ENCODE measurements at places on chromosomes 1 and 21. TPM values are rescaled to one million over a fixed set of nuclear protein-coding genes. Genes with fewer than 3 reads are reported as not detected.

Gene NIT1
- 40.7 TPM for polyA plus RNA-seq

Gene PRAMEF5
- not detected for polyA plus RNA-seq

Gene IFNGR2
- polyA plus RNA-seq = 75.6 TPM

Gene KRTCAP2
- polyA plus RNA-seq = 111 TPM

Gene KCNE2
- 0.80 TPM for polyA plus RNA-seq

Gene OXCT2
- 0.26 TPM for polyA plus RNA-seq

DNA sequence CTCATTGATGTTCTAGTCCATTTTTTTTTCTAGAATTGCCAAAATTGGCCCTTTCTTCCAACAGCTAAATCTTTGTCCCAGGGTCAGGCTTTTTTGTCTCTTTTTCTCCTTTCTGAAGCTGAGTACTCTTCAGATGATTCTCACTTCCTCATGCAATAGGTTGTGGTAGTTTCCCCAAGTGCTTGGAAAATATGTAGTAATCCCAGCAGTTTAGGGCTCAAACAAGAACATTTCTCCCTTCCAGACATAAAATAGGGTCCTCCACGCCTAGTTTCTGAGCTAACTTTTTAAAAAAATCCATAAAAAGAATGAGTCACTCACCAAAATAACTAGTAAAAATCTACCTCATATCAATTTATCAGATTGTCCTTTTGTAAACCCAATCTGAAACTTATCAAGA lies 10.0 kb upstream of the MCOLN3 start:
- no peak for DNase-seq

GRCh38 chr1:88646476-88647248 lies 37.4 kb upstream of the PKN2 start:
- DNase-seq = peak; percentile 32

DNA sequence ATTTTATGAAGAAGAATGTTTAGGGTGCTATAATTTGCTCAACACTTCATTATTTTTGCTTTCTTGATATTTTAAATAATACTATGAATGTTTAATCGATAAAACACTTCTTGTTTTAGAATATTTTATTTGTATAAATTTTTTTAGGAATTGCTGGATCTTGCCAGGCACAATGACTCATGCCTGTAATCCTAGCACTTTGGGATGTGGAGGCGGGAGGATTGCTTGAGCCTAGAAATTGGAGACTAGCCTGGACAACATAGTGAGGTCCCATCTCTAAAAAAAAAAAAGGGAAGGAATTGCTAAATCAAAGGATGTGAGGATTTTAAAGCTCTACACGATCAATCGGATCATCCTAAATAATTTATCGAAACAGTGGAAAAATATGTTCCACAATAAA lies 17.6 kb downstream of the RNF11 start:
- no peak for DNase-seq

GRCh38 chr1:10942542-10942912 lies 69.9 kb upstream of the TARDBP start:
- peak; percentile 23 for DNase-seq

- no peak for DNase-seq
These were observed 1.7 kb downstream of the LIN28A start for GRCh38 chr1:26412180-26412840.

- DNase-seq = no peak
These were observed 97.9 kb downstream of the PLPPR5 start for GRCh38 chr1:98906809-98907208.

- no peak for DNase-seq
These were observed 36.4 kb downstream of the ZNF496 start for GRCh38 chr1:247295274-247295684.

DNA sequence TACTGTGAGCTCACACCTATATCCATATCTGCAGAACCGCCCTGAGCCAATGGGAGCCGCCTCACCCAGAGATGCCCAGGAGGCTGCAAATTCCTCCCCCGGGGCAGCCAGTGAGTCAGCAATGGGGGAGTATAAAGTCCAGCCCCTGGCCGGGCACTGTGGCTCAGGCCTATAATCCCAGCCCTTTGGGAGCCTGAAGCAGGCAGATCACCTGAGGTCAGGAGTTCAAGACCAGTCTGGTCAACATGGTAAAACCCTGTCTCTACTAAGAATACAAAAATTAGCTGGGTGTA lies 5.0 kb upstream of the CLCNKB start:
- no peak for DNase-seq

DNA sequence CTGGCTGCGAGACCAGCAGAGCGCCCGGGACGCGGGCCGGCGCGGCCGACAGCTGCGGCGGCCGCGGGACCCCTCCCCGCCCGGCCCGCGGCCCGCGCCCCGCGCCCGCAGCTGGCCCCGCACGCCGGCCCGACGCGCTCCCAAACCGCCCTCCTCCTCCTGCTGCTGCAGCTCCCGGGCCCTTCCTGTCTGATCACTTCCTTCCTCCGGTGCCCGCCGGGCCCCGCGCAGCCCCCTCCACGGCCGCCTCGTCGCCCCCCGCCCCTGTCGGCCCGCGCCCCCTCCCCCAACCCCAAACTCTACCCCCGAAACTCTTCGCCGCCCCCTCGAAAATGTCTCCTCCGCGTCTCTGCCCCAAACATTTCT lies 594 bp downstream of the LUZP1 start:
- DNase-seq = peak; percentile 50

GRCh38 chr1:29706936-29707335 lies 470.6 kb downstream of the PTPRU start:
- DNase-seq = no peak
